Germinal center (tissue), 1 donor: ENCODE measurements at places on chromosomes 2 and 18.

DNA sequence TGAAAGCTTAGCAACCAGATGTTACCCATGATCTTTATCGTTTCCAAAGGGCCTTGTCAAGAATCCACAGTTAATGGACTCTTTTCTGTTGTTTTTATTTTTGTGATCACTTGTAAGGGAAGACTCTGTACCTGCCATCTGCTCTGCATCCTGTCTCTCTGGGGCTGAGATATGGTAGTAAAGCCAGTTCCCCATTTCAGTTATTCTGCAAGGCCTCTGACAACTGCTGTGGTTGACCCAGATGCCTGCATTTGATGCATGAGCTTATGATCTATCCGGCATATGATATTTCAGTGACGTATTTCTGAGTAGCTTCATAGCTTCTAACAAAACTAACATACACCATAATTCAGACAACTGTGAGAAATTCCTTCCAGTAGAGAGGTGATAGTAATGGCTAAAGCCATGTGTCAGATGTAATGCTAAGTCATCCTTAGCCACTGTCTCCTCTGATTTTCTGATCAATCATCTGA lies 105.1 kb downstream of the TPO start:
- no peak for DNase-seq

DNA sequence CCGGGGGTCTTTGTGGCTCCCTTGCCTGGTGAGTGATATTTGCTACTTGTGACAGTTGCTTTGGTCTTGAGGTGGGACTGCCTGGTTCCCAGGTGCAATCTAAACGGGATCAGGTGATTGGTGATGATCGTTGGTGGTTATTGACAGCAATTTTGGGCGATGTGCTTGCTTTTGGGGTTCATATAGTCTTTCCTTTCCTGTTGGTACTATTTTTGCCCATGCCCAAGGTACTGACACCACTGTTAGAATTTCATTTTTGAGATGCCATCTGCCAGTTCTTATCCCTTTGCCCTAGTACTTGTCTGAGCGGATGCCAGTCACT lies 573 bp downstream of the WDR7 start:
- no peak for DNase-seq

DNA sequence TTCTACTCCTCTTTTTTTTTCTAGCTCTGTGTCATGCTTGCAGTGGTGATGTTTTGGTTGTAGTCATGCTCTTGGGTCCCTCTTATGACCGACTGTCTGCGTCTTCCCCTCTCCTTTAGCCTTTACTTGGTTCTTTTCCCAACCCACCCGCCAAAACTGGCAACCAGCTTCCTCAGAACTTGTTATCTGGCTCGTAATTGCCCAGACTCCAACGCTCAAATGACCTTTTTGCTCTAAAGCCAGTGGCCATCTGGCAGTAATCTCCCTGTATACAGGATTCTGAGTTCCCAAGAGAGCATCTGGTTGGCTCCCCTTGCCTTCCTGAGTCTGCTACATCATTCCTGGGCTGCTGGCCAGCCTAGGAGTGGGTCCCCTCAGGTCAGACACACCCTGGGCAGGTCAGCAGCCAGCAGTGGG lies 147.2 kb downstream of the MGAT5 start:
- no peak for DNase-seq

- no peak for DNase-seq
These were observed 422.5 kb downstream of the CMPK2 start for GRCh38 chr2:6443061-6443823.

DNA sequence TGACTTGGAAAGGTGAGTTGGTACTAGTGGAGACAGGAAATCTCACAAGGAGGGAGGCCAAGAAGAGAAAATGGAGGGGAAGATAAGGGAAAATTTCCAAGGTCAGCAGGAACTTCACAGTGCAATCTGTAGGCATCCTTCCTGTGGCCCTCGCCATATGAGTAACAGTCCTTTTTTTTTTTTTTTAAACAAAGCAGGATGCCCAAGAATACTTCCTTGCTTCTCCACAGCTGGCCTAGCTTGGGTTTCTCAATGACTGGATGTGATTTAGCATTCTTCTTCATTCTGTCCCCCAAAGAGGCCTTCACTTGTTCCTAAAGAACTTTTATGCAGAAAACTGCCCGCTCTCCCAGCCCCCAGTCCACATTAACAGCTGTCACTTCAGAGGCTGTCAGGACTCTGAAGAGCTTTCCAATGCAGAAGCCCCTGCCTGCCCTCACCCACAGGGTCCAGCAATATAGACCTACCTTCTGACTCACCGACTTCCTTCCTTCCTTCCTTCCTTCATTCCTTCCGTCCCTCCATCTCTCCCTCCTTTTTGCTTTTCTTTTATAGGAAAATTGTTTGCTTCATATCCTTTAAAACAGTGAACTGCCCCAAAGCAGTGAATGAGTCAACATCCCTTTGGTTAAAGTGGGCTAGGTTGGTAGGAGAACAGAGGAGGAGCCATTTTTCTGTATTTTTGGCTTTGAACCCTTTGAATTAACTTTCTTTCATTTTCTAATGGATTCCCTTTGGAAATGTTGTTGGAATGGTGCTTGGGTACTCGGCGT lies 172.0 kb downstream of the MGAT5 start:
- no peak for DNase-seq

GRCh38 chr18:10297086-10297485 lies 157.3 kb upstream of the APCDD1 start:
- peak; percentile 54 for DNase-seq

GRCh38 chr18:25189391-25190185 lies 162.4 kb downstream of the ZNF521 start:
- no peak for DNase-seq

DNA sequence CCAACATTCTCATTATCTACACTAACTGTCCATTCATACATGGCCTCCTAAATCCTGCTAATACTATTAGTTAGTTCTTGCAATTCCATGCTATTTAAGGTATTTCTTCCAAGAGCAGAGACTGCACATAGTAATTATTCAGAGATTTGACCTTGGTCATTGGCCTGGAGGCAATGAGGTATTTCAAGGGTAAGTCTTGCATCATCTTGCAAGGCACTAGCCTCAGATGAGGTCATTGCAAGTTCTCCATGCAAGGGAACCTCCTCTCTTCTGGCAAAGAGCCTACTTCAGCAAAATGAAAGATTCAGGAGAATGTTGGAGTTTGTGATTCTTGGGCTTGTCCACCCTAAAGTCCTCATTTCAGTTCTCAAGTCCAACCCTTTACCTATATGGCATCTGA lies 48.5 kb upstream of the IKZF2 start:
- no peak for DNase-seq

- DNase-seq: no peak
These were observed 271.0 kb upstream of the HS6ST1 start for GRCh38 chr2:128589681-128590080.

GRCh38 chr2:219430633-219431615 lies 3.7 kb upstream of the SPEG start:
- no peak for DNase-seq

DNA sequence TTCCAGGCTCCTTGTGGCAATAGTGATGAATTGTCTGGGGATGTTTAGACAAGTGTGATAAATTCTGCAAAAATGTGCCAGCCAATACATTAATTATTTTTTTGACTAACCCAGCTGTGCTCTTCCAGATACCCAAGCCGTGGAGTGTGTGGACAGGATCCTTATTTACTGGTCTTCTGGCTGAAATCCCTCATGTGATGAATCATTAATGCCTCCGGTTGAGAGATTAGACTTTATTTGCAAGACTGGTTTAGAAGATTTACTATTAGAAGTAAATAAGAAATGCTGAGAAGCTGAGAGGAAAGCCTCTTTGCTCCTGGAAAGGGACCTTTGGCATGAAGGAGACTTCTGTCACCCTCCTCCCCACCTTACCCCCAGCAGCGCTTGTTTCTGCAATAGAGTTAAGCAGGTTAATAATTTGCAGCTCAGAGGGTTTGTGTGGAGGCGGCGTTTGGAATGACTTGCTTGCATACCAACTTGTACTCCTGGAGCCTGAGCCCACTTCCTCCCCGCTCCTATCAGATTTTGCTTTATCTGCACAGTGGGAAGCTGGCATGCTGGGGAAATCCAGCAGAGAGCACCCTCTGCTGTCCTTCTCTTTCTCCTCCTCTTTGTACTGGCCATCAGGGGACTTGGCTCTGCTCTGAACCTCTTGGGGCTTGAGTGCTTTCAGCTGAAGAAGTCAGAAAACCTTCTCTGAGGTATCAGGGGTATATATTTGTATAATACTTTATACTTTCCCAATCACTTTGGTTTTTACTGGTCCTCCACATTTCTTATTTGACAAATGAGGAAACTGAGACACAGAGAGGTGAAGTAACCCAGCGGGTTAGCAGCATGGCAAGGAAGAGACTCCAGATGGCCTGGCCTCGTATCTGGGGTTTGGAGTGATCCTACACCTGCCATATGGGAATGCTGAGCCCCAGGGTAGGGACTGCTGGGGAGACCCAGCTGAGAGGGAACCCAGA lies 16.3 kb downstream of the SLC3A1 start:
- no peak for DNase-seq

DNA sequence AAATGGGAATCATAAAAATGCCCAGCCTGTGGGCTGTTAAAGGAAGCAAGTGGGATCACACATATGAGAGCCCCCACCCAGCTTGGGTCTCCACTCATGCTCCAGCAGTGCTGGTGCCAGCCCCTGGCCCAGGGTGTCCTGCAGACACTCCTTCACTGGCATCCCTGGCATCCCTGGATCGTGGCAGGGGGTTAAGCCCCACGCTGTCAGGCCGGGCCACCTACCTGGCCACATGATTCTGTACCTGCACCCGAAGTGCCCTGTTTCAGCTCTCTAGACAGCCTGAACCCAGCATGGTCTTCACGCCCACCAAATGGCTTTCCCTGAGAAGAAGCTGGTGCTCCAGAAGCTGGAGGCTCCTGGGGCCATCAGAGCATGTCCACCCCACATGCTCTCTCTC lies 137.4 kb downstream of the INHBB start:
- DNase-seq: no peak

DNA sequence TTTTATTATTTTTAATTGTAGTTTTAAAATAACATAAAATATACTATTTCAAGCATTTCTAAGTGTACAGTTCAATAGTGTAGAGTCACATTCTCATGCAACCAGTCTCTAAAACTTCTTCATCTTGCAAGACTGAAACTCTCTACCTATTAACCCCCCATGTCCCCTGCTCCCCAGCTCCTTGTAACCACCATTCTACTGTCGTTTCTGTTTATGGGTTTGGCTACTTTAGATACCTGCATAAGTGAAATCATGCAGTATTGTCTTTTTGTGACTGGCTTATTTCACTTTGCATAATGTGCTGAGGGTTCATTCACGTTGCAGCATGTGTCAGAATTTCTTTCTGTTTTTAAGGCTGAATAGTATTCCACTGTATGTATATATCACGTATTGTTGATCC lies 139.4 kb downstream of the SMAD7 start:
- no peak for DNase-seq

GRCh38 chr2:20213651-20214565 lies 11.0 kb downstream of the SDC1 start:
- no peak for DNase-seq

DNA sequence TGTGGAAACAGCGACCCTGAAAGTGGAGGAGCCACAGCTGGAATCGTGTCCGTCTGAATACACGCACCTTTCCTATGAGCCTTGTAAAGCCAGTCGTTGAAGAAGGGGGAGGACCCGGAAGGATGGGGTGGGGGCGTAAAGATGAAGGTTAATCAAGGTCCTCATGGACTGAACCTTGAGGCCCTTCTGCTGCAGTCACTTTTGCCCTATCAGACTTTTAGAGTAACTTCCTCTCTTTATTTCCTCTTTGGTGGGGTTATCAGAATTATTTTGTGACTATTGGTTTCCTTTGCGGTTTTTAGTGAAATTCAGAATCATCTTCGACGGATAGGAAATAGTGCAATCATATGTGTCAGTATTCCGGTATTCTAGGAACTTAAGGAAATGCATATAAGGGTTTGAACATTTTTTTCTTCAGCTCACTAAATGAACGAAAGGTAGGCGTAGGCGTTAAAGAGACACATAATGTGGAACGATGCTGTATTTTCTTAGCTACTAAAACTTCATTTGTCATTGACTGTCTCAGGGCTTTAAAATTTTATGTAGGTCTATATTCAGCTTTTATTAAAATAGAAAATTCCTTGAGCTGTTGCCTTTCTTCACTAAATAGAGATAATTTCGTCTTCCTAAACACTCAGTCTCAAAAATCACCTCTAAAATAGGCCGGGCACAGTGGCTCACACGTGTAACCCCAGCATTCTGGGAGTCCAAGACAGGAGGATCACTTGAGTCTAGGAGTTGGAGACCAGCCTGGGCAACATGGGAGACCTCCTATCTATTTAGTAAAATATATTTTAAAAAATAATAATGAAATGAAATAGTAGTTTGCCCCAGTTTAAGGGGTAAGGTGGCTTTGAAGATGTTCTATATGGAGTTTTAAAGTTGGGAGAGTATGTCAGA lies 1.4 kb upstream of the YES1 start:
- DNase-seq: peak; percentile 33

GRCh38 chr2:38092196-38092902 lies 16.4 kb upstream of the CYP1B1 start:
- no peak for DNase-seq

DNA sequence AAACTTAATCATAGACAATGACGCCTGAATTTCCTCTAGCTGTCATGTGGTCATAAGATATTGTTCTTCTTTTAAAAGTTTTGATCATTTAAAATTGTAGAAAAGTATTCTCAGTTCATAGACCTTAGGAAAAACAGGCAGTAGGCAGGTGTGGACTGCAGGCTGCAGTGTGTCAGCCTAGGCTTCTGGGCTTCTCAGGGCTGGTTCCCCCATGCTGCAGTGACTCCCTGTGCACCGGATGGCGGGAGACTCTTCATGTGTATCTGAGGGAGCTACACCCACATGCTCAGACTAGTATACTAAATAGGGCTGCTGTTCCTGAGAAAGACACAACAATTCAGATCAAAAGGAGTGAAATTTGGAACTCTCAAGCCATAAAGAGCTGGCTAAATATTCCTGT lies 72.4 kb downstream of the PXDN start:
- no peak for DNase-seq

GRCh38 chr18:76757335-76757734 lies 65.0 kb upstream of the ZNF236 start:
- DNase-seq: no peak

- DNase-seq: no peak
These were observed 218.6 kb downstream of the DYM start for GRCh38 chr18:49241852-49242251.

- peak; percentile 43 for DNase-seq
These were observed 4.9 kb downstream of the QPCT start for GRCh38 chr2:37349231-37349860.

DNA sequence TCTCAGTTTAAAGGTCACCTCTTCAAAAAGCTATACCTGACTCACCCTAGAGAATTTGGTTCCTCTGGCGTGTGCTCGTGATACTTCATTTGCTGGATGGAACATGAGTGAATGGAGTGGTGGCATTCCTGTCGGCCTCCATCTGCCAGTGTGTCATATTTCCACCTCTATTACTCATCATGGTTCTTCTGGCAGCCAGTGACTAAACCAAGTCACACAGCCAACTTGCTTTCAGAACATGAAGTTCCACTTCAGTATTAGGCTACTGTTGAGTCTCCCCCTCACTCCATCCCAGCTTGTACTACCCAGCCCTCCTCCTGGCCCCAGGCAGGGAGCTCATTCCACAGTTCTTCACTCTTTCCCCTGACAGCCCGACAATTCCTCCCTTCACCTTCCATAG lies 169.8 kb downstream of the MREG start:
- no peak for DNase-seq

- no peak for DNase-seq
These were observed 35.0 kb downstream of the SMARCAL1 start for GRCh38 chr2:216447293-216447692.

- DNase-seq: no peak
These were observed 223.2 kb downstream of the ALK start for GRCh38 chr2:29698216-29698615.
